HT1080 (cell line): ENCODE measurements at places on chromosomes 12 and 14.

DNA sequence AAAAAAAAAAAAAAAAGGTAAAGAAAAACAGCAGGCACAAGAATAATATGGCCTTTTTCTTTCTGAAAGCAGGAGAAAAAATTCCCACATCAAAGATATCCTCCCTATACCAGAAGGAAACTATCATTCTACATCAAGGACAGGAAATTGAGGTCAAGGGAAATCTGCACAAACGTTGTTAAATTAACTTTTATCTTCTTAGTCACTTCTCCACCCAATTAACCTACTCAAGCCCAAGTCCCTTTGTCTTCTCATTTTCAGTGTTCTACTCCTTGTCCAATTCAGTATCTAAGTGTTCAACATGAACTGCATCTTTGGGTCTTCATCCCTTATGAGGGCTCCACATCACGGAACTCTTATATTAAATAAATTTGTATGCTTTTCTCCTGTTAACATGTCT is 15.7 kb downstream of the NDUFA12 start:
- DNase-seq: peak; percentile 48

DNA sequence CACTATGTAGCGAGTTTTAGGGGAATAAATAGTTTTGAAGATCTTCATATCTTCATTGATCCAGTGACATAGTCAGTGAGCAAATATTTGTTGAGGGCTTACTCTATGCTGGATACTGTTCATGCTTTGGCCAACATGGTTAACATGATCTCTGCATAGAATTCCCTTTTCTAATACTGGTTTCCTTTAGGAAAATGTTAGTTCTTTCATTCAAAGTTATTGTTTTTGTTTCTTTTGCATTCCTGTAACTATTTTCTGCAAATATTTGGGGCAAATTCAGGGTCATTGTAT is 226.5 kb downstream of the C12orf50 start:
- DNase-seq: no peak

- no peak for DNase-seq
Measured at GRCh38 chr12:42469355-42470175, 120.0 kb downstream of the PRICKLE1 start.

DNA sequence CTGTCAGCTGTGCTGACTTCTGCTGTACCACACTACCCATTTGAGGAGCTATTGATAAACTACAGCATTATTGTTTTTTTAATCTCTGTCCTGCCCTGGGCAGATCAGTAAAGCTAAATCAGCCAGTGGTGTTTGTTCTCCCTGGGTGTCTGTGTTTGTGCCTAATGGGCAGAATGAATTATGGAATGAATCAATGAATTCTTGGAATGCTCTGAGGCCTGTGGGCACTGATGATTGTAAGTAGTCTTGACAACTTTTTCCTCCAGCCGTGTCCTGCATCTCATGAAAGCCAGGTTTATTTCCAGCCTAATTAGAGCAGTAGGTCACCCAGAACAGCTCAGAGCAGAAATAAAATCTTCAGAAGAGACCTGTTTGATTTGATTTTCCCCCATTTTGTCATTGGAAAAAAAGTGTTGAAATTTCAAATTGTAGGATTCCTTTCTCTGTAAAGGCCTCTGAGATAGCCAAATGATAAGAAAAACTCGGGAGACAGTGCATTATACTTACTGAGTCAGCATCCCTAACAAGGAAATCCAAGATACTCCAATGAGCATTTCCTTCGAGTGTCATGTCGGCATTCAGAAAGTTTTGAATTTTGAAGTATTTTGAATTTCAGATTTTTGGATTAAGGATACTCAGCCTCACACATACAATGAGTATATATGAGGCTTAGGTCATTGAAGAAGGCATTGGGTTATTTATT is 19.4 kb upstream of the EVL start:
- no peak for DNase-seq

GRCh38 chr12:6914246-6914946 is at the start of gene ENO2:
ENO2 (plus strand) TSS chr12:6914580; CDS start chr12:6915833, 1,253 bp downstream.
- peak; percentile 49 for DNase-seq

- DNase-seq: no peak
Measured at GRCh38 chr14:105862581-105863239, 336.3 kb downstream of the TMEM121 start.

DNA sequence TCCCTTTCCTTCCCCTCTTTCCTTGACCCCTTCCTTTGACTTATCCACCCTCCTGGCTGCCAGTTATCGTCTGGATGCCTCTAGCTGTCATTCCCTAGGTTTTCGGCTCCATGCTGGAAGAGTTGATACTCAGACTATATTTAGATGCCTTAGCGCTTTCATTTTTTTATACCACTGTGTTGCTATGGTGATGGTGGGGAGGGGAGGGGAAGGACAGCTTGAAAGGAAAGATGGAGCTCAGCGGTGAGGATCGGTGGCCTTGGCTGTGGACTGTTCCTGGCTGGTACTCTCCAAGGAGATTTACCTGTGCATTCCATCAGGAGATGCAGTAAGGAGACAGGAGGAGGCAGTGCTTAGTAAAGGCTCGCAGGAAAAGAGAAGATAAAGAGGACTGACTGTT is 108.7 kb downstream of the SLC8A3 start:
- no peak for DNase-seq
